Mesothelial cell of epicardium (in vitro differentiated cells): ENCODE measurements at places on chromosomes 2 and 18. TPM values are rescaled to one million over a fixed set of nuclear protein-coding genes. Genes with fewer than 3 reads are reported as not detected.

- peak overlapping the region; percentile 44 for H3K27ac ChIP-seq
- no peak overlapping the region for H3K4me3 ChIP-seq
- no peaks in the 10 kb centered on the region for H3K27me3 ChIP-seq
- peaks cover 5% of the 10 kb centered on the region for H3K36me3 ChIP-seq
- DNase-seq: no peak
These were observed 170.0 kb downstream of the CERS6 start for GRCh38 chr2:168626096-168626495.

DNA sequence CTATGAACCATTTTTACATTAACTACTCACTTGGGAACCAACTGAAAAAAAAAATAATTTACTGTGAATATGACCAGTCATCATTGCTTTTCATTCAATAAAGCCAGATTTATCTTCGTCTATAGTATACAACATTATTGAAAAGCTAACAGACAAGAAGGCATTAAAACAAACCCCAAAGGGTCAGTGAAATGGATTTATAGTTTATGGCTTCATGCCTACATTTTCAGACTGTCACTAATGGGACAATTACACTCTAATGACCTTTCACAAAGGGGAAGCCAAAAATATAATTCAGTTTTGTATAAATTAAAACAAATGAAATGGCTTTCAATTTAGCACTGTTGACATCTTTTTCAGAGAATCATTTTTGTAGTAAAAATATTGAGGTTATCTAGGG, 169.1 kb downstream of the DSEL start:
- DNase-seq: no peak
- H3K36me3 ChIP-seq: no peaks in the 10 kb centered on the region
- no peak overlapping the region for H3K27ac ChIP-seq
- no peak overlapping the region for H3K4me3 ChIP-seq
- H3K4me1 ChIP-seq: peaks cover 15% of the 10 kb centered on the region

GRCh38 chr18:3758531-3758930, 308.6 kb downstream of the TGIF1 start:
- no peak overlapping the region for H3K27ac ChIP-seq
- no peak overlapping the region for H3K4me3 ChIP-seq
- peaks cover 7% of the 10 kb centered on the region for H3K4me1 ChIP-seq
- H3K27me3 ChIP-seq: no peaks in the 10 kb centered on the region
- H3K36me3 ChIP-seq: peaks cover 16% of the 10 kb centered on the region
- DNase-seq: no peak

DNA sequence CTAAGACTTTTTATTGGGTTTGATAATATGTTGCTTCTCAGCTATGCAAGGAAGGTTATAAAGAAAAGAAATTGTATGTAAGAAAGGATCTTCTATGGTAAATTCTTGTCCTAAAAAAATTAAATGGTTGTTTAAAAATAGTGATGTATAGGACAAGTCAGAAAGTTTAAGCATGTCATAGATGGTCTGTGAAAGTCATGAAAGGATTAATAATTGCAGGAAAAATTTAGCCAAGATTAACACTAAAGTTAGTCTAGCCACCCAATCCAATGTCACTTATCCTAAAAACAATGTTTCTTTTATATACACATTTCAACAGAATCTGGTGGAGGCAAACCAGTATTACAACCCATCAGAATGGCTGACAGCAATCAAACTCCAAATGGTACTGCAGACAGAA, 1046.7 kb upstream of the SLC39A10 start:
- no peaks in the 10 kb centered on the region for H3K27me3 ChIP-seq
- peaks cover 5% of the 10 kb centered on the region for H3K36me3 ChIP-seq
- H3K27ac ChIP-seq: no peak overlapping the region
- H3K4me3 ChIP-seq: no peak overlapping the region
- H3K4me1 ChIP-seq: no peaks in the 10 kb centered on the region

SLC30A3 gene
- 2.3 to 3.4 TPM (median 3.1 TPM) in 3 replicates for total RNA-seq
